ENCODE measurements at places on chromosomes 2 and 18.

DNA sequence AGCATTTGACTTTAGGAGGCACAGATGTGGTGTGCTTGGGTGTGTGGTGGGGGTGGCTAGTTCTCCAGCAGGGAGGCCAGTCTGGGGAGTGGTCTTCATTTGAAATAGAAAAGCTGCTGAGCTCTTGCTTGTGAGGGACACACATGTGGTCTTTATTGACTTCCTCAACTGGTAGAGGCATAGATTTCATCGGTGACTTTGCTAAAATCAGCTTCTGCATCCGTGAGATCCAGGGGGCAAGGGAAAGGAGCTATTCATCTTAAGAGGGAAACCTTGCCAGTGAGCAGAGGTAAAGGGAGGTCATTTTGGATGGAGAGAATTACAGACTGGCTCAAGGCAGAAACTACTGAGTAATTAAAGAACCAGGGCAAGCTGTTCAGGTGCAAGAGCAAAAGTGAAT lies 4.7 kb downstream of the MAPRE3 start:
- DNase-seq = no peak

GRCh38 chr2:45707006-45707405 lies 55.5 kb downstream of the PRKCE start:
- DNase-seq = no peak

GRCh38 chr2:59882822-59883221 lies 670.6 kb downstream of the BCL11A start:
- no peak for DNase-seq

- no peak for DNase-seq
Measured at GRCh38 chr2:200130762-200131166, 175.4 kb downstream of the MAIP1 start.

DNA sequence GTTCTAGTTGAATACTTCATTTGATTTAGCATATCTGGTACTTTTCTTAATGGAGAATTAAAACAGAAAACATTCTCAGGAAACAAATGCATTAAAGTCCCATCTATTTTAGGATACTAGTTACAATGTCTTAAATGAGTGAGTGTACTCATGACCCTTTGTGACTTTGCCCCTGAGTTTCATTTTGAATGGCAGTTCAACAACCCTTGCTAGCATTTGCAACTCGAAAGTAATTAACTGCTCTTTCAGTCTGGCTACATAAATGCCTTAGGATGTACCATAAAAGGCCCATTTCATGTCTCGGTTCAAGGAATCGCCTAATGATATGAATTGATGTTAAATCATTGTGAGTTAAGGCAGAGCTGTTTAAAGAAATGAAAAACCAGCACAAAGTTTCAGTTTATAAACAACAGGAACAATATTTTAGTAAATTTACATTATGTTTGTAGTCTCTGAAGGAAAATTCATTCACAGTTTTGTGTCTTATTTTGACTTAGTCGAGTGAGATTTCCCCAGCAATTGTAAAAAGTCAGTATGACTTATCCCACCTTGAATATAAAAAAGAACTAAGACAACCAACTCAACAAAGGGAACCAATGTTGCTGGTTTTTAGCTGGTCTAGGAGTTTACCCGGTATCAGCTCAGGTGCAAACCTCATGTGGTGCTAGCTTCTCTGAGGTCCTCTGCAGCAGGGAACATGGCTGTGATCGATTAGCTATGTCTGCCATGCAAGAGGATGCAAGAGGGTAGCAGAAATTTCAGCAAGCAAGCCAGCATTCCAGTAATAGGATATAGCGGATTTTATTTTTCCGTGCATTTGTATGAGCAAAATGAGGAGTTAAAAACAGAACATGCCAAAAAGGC lies 386.2 kb downstream of the PTPRM start:
- DNase-seq = no peak

GRCh38 chr2:199739413-199740110 lies 111.4 kb downstream of the FTCDNL1 start:
- peak; percentile 55 for DNase-seq

DNA sequence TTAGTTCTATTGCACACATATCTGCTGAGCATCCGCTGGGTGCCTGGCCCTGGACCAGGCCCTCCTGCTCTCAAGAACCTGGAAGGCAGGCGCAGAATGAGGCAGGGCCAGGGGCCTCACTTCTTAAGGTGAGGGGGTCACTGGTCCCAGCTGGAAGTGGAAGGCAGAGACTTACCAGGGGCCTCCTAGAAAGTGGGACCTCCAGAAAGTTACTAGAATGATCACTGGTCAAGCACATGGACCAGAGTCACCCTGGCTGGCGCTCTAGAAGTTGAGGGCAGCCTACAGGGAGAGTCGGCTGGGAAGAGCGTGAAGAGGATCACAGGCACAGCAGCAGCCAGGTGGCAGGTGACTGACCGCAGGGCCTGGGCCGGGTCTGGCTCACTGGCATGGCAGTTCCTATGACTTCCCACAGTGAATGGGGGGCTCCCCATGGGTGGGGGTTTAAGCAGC lies 26.1 kb upstream of the MAL start:
- DNase-seq = no peak

GRCh38 chr2:120779781-120780283 lies 44.2 kb downstream of the GLI2 start:
- no peak for DNase-seq

DNA sequence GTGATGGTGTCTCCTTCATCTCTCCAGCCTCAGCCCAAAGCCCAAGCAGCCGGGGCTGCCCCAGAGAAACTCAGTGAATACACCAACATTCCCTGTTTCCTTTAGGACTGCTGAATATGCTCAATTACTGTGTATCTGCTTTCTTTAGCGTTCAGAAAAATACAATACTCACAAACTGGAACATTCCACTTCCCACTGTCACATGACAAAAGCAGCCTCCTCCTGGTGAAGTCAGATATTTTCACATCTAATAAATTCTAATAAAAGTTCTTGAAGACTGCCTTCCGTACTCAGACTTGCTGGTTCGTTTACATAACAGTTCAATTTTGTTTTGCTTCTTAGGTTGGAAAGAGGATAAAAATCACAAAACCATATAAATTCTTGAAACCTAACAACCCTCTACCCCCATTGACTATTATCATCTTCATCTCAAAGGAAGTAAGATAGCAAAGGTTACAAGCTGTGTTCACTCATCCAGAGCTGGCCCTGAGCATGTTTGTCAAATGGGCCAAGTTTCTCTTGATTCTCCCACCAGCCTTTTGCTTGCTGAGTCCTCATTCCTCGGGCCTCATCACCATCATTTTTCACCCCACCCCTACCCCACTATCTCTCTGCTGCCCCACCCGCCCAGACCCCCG lies 190.8 kb upstream of the HNRNPA3 start:
- no peak for DNase-seq

- DNase-seq = no peak
Measured at GRCh38 chr2:134206573-134206972, 47.3 kb upstream of the MGAT5 start.

DNA sequence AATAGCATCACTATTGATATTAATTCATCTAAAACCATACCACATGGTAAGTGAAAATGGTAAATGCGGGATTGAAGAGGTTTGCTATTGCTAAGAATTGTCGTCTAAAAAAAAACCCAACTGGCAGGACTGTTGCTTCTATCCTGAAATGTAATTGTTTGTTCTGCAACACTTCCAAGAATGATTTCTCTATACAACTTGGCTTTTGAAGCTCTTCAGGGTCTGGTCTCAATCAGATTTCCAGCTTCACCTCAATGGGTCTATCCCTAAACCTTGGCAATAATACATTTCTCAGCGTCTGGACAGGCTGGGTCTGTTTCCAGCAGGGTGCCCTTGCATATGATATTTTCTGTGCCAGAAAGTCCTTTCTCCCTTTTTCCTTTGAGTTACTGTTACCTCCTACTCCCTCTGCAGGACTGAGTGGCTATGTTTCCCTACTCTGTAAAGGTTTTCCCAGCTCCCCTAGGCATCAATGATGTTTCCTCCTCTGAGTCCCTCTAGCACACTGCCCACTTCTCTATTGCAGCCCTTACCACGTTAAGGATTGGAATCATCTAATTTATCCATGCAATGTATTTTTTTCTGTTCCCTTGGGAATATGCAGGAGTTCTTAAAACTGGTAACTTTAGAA lies 118.2 kb upstream of the REV1 start:
- DNase-seq = no peak

- no peak for DNase-seq
Measured at GRCh38 chr2:150698016-150698661, 210.7 kb upstream of the RND3 start.

- DNase-seq = no peak
Measured at GRCh38 chr2:224440988-224441387, 39.1 kb upstream of the FAM124B start.

- no peak for DNase-seq
Measured at GRCh38 chr2:110995911-110996310, 124.8 kb upstream of the BCL2L11 start.

DNA sequence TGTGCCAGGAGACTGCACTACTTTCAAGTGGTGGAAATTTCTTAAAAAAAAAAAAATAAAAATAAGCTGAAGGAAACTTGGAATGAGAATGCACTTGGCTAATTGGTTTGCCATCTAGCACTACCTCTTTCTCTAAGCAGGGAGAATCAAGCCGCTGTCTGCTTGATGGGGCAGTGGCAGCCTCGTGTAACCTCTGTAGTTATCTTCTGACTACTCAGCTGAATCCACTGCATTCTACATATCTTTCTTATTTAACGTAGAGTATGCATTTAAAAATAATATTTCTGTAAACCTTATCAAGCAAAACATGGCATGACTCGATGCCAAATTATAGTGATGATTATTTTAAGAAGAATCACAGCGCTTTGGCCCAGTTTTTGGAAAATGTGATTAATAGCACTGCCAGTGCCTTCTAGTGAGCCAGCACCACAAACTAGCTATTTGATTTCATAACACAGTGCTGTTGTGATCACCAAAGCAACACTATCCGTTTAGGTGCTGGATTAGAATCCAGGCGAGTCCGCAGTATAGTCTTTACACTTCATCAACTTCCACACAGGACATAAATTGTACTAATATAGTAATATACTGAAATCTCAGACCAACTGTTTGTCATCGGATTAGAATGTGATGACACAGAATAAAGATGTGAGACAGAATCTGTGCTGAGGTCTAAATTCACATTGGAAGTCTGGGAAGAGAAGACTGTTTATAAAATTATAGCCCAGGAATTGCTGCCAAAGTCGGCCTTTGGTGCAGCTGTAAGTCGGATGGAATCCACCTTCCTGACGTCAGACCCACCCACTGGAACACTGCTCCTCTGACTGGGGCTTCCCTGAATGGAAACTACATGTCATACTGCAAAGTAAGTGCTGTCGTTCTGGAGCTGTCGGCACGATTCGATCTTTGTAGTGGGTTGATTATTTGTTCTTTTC lies 136.5 kb upstream of the ETAA1 start:
- no peak for DNase-seq

- no peak for DNase-seq
Measured at GRCh38 chr18:44080054-44080453, 600.6 kb upstream of the SETBP1 start.

- no peak for DNase-seq
Measured at GRCh38 chr18:60508108-60508507, 135.5 kb upstream of the MC4R start.

Data from activated gamma-delta T cell treated with Interleukin-2 at 50 U/mL for 16 hours (primary cell).